Hepatocyte (in vitro differentiated cells): ENCODE measurements at places on chromosomes 1 and 21.

- DNase-seq = no peak
These were observed 12.6 kb upstream of the IL12RB2 start for GRCh38 chr1:67294836-67295617.

- no peak for DNase-seq
These were observed 529.2 kb downstream of the USP25 start for GRCh38 chr21:16258844-16259611.

GRCh38 chr1:56686169-56686568 lies 41.1 kb downstream of the PRKAA2 start:
- no peak for DNase-seq

DNA sequence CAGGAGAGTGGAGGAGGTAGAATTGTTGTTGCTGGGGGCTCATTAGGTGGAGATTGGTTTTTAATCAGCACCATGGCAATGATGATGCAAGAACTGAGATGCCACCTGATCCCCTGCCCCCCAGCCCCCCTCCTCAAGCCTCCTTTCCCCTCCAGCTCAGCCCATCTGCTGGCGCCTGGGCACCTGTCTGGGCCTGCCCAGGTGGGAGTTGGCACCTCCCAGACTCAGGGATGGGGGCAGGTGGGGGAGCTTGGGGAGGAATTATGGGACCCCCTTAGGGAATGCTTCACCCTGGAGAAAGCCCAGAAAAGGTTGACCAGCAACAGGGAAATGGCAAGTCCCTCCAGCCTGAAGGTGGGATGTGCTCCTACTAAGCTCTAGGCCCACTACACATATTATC lies 1.5 kb upstream of the NHLH1 start:
- DNase-seq = no peak

- DNase-seq = no peak
These were observed 80.2 kb upstream of the PPP2R5A start for GRCh38 chr1:212205006-212205405.

- peak; percentile 61 for DNase-seq
These were observed 5.7 kb downstream of the FBLIM1 start for GRCh38 chr1:15764269-15764764.

- no peak for DNase-seq
These were observed 82.5 kb downstream of the NRIP1 start for GRCh38 chr21:14982336-14982735.

DNA sequence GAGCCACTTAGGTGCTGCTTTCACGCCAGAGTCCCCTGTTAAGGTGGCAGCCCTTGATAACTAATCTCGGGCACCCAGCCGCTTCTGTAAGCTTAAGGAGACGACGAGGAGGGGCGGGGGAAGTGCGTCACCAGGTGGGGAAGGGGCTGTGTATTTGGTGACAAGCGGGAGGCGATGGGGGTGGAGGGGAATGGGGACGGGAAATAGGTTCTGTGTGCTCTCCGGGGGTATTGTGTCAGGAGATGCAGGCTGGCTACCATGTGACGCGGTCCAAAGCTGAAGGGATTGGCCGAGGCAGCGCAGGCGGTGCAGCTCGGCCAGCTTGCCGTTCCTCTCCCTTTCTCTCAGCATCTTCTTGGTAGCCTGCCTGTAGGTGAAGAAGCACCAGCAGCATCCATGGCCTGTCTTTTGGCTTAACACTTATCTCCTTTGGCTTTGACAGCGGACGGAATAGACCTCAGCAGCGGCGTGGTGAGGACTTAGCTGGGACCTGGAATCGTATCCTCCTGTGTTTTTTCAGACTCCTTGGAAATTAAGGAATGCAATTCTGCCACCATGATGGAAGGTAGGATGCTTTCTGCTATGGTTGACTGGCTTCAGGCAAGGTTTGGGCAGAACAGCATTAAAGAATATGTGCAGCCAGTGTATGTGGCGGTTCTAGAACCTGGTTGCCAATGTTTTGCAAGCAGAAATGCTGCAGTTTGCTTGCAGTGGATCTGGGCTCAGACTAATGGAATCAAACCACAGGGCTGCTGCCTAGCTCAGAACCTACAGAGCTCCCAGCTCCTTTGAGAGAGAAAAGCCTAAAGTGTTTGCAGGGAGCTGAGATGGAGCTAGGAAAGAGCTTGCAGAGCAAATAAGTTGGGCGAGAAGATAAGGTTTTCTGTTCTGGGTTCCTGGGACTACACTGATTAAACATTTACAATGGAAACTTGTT lies at the start of gene SGIP1:
Gene SGIP1 (plus strand): TSS at position 350 of the 937 bp plus-strand sequence. CDS start 206 bp downstream, at position 556.
- peak; percentile 72 for DNase-seq

GRCh38 chr1:232467073-232467760 lies 162.7 kb downstream of the SIPA1L2 start:
- DNase-seq = no peak

DNA sequence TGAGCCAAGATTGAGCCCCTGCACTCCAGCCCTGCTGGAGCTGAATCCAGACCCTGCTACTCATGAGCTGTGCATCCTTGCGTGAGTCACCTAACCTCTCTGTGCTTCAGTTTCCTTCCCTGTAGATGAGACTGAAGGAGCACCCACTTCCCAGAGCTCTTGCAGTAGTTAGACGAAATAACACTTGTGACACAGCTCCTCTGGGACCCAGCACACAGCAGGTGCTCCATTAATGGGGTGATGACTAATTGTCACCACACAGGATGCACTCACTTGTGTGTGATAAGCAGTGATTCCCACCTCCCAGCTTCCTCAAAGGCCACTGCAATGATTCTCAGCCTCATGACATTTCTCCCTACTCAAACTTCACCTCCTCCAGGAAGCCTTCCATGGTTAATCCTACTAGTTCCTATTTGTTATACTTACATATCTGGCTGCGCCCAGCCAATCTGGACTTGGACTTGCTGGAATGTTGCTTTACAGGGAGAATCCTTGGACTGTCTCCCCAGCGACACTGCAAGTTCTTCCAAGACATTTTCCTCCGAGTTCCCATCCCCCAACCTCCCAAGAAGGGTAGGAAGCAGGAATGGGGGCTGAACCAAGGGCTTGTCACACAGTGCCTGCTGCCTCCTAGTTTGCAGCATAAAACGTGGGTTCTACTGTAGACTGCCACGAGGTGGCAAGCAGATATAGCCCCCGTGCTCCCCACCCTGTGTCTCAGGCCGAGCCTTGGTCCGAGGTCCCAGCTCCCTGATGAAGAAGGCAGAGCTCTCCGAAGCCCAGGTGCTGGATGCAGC lies 17.2 kb downstream of the DRAXIN start:
- no peak for DNase-seq

GRCh38 chr1:11337580-11338073 lies 64.6 kb downstream of the UBIAD1 start:
- DNase-seq = peak; percentile 67

DNA sequence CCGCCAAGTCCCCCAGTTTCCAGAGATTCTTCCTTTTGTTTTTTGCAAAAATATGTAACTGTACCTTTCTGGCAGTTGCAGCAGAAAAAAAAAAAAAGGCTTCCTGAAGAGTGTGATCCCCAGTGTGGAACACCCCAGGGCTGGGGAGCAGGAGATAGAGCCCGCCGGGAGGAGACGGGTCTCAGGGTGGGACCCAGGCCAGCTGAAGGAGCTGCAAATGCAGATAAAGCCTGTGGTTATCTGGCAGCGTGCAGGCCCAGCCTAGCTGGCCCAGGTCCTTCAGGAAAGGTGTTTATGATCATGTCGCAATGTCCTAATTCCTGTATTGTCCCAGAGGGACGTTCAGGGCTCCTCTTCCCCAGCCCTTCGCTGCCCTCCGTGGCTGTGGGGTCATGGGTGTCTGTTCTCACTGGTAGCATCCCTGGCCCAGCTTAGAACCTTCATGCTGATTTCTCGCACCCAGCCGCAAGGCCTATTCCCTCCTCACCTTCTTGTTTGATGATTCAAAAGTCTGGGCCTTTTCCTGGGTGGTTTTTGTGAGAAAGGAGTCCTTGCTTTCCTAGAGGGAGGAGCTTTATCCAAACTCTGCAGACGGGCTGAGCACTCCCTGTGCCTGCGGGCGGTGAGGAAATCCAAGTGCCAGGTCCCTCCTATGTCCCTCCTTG lies 26.2 kb downstream of the RNF187 start:
- DNase-seq = no peak

DNA sequence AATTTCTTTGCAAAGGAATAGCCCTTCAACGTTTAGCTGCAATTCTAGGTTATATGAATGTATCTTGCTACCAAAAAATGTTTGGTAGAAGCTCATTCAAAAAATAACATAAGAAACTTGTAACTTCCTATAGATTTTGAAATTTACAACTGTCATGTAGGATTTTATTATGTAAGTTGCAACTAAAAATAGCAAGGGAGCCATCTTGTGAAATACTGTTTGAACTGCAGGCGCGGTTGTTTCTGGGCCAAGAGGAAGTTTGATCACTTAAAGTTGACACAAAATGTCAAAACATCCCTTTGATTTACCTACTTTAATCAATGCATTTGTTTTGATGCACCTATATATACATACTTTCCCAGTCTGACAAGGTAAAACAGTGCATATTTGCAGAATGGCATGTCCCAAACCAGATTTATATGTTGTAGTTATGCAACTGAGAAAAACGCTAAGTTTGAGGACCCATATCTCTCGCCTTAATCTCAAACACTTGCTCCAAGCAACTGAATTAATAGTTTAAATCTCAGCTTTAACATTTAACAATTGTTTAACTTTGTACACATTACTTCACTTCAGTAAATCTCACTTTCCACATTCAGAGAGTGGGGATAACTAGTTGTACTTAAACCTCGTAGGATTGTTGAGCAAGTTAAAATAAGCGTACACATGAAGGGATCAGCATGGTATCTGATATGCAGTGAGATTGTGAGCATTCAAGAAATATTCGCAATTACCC lies 63.9 kb downstream of the KCNK2 start:
- peak; percentile 52 for DNase-seq

- no peak for DNase-seq
These were observed 553 bp upstream of the NDUFV3 start for GRCh38 chr21:42892582-42892930.

- DNase-seq = no peak
These were observed 96.3 kb downstream of the SETD4 start for GRCh38 chr21:35963920-35964451.

DNA sequence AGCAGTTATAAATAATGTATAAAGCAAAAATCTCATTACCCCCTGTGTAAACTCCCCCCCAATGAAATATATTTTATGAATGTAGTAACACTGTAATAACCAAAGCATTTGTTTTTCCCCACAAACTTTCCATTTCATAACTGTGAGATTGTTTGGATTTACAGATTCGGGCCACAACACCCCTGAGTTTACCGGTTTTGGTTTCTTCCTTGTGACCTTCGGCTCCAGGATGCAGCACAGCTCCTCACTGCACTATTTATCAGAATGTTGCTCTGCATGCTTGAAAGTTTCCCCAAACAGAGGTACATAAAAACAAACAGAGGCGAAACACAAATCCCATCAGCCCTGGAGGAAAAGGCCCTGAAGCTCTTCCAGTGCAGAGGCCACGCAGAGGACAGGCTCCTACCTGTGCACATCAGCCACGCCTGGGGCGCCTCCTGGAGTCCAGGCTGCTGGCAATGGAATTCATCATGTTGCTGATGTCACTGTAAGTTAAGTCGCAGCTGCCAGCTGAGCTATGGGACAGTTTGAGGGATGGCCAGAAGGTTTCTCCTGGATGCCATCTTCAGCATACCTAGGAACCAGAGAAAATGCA lies 122.0 kb downstream of the LMO4 start:
- peak; percentile 8 for DNase-seq

DNA sequence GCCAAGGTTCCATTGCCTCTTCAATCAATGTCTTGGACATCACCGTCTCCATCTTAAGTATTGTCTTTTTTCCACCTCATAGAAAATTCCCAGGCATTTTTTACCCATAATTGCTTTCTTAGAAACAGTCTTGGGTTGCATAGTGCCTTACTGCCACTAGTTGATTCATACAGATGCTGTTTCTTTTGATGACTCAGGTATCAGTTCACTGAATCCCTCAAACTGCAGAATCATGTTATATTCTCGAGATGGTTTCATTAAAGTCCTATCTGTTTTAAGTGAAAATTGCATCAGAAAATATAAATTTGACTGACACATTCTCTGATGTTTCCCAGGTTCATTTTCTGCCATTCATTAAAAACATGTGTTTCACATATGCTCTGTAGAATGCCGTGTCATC lies 1489.1 kb downstream of the BRINP3 start:
- DNase-seq = no peak

- DNase-seq = peak; percentile 71
These were observed 85.8 kb upstream of the TMPRSS2 start for GRCh38 chr21:41593760-41594138.

DNA sequence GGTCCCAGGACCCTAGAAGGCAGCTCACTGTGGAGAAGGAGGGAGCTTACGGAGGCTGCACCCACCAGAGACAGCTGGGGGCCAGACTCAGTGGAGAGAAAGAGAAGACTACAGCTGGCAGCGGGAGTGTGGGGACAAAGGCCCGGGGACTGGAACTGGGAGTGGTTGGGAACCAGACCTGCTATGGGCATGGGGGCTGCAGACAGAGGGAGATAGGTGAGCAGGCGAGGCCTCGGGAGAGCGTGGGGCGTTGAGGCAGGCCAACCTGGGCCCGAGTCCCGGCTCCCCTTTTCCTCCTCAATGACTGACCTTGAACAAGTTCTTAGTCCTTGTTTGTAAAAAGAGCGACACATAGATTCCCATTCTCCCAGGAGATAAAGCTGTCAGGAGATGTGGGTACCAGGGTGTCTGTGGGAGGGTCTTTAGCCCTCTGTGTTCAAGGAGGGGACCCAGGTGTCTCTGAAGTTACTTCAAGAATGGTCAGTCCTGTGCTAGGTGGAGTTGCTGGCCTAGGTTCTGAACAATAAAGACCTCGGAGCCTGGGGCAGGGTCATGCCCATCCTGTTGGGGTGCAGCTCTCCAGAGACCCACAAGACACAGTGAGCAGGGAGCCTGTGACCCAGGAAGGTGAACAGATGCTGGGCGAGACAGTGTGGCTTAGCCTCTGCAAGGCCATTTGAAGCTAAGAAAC lies 87.9 kb downstream of the ITPKB start:
- no peak for DNase-seq

GRCh38 chr21:42216726-42217572 lies 2.0 kb upstream of the ABCG1 start:
- no peak for DNase-seq

- peak; percentile 64 for DNase-seq
These were observed 32.8 kb upstream of the DNASE2B start for GRCh38 chr1:84365225-84366221.

DNA sequence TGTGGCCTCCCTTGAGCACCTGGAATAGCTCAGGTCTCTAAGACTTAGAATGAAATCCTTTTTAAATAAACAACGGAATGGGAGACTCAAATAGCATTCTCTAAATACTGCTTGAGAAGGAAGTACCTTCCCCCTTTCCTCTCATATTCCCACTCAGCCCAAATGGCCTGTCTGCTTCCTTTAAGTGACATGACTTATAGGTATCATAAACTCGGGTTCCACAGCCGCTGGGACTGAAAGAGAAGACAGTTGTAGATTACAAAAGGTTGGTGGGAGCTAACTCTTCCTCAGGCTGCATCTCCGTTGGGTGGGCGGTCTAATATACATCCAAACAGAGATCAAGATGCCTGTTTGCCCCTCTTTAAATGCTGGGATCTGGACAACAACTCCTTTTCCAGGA lies 1.2 kb upstream of the HMCN1 start:
- DNase-seq = no peak

- no peak for DNase-seq
These were observed 171.9 kb upstream of the USP25 start for GRCh38 chr21:15557925-15558324.
